ENCODE measurements at places on chromosomes 7 and 10.
A peak's percentile ranks its signal among the peaks of the same experiment; 100 is the strongest.

- no peak for DNase-seq
These were observed 19.9 kb downstream of the FAM241B start for GRCh38 chr10:69649786-69650550.

GRCh38 chr7:80279760-80280159 is 145.1 kb downstream of the GNAI1 start:
- DNase-seq, result no peak

DNA sequence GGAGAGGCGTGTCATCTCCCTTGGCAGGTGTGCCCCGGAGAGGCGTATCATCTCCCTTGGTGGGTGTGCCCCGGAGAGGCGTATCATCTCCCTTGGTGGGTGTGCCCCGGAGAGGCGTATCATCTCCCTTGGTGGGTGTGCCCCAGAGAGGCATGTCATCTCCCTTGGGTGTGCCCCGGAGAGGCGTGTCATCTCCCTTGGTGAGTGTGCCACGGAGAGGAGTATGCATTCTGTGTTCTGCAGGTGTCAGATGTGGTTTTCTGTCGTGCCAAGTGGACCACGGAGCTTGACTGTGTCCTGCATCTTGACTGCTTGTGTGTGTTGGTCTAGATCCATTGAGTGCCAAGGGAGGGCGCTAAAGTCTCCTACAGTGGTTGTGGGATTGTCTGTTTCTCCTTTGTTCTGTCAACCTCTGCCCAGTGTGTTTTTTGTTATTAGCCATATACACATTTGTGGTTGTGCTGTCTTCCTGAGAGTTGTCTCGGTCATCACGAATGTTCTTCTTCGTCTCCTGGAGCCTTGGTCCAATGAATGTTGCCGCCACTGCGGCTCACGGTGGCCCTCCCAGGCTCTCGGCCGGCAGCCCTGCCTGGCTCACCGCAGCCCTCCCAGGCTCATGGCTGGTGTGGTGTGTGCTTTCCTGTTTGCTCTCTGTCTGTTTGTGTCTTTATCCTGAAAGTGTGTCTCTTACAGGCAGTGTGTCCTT is 96.8 kb downstream of the INPP5A start:
- no peak for DNase-seq

DNA sequence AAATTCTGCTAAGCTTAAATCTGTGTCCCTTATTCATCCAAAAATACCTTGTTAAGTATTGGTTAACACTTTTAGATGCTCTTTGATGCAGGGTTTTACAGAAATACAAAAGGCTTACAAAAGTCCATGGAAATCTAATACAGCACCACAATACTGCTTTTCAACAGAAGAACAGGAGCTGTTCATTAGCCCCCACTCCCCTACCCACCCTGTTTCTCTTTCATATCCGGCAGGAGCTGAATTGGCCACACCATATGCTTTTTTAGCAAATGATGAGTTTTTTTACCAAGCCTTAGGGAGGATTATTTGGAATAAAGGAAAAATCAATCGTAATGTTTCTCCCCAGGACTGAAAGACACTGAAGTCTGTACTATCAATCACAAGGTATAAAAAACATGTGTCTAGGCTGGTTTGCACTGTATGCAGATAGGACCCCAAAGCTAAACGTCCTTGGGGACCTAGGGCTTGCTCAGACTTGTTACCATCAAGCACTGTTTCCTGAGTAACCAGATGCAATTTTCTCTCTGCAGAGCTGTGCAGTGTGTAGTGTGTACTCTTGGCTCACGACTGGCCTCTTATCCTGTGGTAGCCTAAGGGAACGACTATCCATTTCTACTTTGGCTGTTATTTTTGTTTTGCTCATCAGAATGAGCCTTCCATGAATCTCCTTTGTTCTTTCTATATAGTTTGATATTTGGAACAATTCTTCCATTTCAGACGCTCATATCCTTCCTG is 143.3 kb upstream of the LRGUK start:
- no peak for DNase-seq

GRCh38 chr7:131328377-131329175 is 900 bp downstream of the MKLN1 start:
- peak; percentile 32 for DNase-seq

DNA sequence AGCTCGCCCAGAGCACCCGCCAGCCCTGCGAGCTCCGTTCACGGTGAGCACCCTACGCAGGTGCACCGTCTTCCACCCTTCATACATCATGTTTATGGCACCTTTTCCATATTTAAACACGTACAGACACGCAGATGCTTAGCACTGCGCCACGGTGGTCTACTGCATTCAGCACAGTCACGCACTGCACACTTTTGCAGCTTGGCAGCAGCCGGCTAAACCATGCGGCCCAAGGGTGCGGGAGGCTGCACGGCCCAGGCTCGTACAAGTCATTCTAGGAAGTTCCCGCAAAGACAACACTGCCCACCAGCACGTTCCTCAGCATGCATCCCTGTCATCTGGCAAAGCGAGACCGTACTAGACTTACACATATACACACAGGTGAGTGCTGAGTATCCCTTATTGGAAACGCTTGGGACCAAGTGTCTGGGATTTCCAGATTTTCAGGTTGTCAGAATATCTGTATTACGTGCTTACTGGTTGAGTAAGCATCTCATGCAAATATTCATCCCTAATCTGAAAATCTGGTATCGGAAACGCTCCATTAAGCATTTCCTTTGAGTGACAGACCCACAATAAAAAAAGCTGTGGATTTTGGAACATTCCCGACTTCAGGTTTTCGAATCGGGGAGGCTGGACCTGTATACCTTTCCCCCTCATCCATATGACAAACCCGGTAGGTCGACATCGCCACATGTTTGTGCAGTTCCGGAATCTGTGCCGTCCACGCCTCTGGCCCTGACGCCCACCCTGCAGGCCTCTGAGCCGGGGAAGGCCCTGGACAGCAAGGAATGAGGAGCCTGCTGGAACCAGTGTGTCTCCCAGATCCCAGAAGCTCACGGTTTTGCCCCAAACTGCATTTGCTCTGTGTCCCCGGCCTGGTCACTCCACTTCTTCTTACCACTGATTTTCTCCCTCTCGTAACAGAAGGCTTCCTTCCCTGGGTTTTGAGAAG is 222.2 kb downstream of the ELFN1 start:
- DNase-seq, result no peak

- no peak for DNase-seq
These were observed 171.2 kb downstream of the CHCHD3 start for GRCh38 chr7:132910657-132911056.

Data from RKO (cell line).